ENCODE measurements at places on chromosomes 2 and 18.
A peak's percentile ranks its signal among the peaks of the same experiment; 100 is the strongest.

DNA sequence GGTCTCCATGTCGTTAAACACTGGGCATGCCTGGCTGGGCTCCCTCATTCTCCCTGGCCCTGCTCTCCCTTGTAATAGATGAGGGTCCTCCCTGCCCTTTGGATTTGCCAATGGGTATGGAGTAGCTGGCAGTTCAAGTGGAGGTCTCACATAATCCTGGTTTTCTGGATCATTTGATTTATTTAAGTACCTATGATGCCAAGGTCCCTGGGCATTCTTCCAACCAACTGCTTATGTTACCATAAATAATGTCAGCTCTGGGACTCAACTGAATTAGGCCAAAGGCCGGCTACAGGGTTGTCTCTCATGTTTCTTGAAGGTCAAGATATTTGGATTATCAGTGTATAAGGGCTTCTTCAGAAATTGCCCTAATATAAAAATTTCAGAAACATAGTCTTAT lies 104.9 kb upstream of the LYPD6 start:
- DNase-seq, result no peak

- DNase-seq, result no peak
These were observed 29.6 kb upstream of the IL1R1 start for GRCh38 chr2:102112692-102113665.

GRCh38 chr2:169757778-169758177 lies 24.1 kb downstream of the KLHL23 start:
- no peak for DNase-seq

DNA sequence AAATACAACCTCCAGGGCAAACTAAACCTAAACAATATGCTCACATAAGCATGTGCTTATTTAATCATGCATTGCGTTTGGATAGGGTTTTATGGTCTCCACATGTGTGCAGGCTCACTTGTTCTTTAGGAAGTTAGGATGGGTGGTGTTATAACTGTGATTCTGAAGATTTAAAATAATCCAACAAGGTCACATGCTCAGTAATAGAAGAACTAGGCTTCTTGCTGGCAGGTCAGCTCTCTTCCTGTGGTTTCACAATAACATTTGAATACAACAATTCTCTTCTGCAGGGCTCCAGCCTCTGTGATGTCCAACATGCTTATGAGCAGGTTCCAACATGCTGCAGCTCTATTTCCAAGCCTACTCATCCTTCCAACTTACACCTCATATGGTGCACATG lies 84.0 kb downstream of the MYL12B start:
- no peak for DNase-seq

DNA sequence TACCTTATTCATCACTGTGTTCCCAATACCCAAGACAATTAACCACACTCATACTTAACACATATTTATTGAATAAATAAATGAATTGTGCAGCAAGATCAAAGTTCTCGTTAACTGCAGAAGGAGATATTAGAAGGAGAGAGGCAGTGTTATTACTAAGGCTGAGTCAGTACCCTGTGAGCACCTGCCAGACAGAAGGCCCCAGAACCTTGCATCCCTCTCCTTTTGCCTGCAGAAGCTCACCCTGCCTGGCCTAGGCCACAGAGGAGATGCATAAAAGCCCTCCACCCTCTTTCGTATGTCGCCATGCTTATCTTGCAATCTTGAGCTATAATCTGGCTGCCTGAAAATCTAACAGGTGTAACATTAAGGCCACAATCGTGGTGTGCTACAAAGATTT lies 20.5 kb upstream of the RNF149 start:
- peak; percentile 19 for DNase-seq

GRCh38 chr2:64652231-64653108 lies 1.2 kb downstream of the SERTAD2 start:
- no peak for DNase-seq

Data from activated CD4-positive, alpha-beta T cell treated with anti-CD3 and anti-CD28 coated beads, Interleukin-2, amount 50 U/mL, for 1 hour (primary cell).